ENCODE measurements at places on chromosomes 1 and 21. TPM values are rescaled to one million over a fixed set of nuclear protein-coding genes. Genes with fewer than 3 reads are reported as not detected.

The CHI3L1 gene
- total RNA-seq = 0.32 TPM

The AADACL3 gene
- total RNA-seq = not detected

The TEKT2 gene
- total RNA-seq = not detected

The NR1I3 gene
- not detected for total RNA-seq

The RGS1 gene
- 0.65 TPM for total RNA-seq

The C1orf21 gene
- total RNA-seq = 47.6 TPM

The BCAN gene
- total RNA-seq = 0.46 TPM

The ASCL5 gene
- total RNA-seq = not detected

- no peak for DNase-seq
These were observed 223.7 kb downstream of the MRPL39 start for GRCh38 chr21:25383545-25383944.

DNA sequence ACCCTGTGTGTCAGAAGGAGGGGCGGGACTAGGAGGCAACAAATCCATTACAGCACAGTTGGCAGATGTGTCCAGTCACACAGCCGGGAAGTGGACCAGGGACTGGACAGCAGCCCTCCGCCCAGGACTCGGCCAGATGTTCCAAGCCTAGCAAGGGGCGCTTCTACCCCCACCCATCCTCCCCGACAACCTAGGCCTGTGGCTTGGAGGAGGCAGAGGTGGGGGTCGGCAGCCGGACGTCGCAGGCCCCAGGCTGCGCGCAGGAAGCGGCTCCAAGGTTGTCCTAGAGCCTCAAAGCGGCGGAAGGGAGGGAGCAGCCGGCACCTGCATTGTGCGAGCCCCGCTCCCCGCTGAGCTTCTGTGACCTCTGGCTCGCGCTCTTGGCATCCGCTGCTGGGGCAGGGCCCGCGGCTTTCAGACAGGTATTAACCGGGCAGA, 20.6 kb upstream of the MYCL start:
- DNase-seq = no peak

GRCh38 chr1:53697721-53698383, 41.1 kb downstream of the GLIS1 start:
- no peak for DNase-seq

DNA sequence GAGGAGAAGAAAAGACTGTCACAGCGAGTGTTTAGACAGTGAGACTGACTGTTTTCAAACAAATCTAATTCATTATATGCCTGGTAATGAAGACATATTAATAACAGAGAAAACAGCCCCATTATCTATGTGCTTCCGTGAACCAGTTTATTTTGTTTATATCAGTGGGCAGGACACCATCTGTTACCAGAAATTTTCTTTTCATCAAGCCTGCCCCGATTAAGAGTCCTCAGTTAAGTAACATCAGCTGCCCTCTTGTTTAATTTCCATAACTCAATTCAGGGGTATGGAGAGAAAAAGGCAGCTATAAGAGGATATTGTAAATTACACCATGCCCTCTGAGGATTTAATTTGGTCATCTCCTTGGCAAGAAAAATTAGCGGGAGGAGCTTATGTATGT, 94.0 kb downstream of the TMEM200B start:
- DNase-seq = no peak

GRCh38 chr1:28811369-28811765, 603 bp upstream of the OPRD1 start:
- no peak for DNase-seq

- DNase-seq = peak; percentile 50
These were observed at the start of gene ZBTB8A for GRCh38 chr1:32538887-32539583. Gene ZBTB8A, plus strand, starts transcription at chr1:32539427. Its CDS starts 53,505 bp downstream, at chr1:32592932.

- DNase-seq = no peak
These were observed 89.5 kb downstream of the CSMD2 start for GRCh38 chr1:34075576-34075975.

- no peak for DNase-seq
These were observed 92.0 kb upstream of the S1PR1 start for GRCh38 chr1:101144671-101145448.

DNA sequence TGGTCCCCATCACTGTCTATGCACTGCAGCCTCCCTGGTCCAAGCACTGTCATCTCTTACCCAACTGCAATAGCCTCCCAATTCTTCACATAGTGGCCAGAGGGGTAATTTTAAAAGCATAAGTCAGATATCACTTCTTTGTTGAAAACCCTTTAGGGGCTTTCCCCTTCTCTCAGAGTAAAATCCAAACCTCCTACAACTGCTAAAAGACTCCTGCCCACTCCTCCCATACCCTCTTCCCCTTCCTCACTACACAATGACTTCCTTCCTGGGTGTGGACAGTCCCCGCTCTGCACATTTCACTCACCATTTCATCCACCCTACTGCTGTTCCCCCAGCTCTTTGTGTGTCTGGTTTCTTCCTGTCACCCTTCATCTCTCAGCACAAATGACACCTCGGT, 8.3 kb downstream of the MCOLN2 start:
- DNase-seq = no peak

DNA sequence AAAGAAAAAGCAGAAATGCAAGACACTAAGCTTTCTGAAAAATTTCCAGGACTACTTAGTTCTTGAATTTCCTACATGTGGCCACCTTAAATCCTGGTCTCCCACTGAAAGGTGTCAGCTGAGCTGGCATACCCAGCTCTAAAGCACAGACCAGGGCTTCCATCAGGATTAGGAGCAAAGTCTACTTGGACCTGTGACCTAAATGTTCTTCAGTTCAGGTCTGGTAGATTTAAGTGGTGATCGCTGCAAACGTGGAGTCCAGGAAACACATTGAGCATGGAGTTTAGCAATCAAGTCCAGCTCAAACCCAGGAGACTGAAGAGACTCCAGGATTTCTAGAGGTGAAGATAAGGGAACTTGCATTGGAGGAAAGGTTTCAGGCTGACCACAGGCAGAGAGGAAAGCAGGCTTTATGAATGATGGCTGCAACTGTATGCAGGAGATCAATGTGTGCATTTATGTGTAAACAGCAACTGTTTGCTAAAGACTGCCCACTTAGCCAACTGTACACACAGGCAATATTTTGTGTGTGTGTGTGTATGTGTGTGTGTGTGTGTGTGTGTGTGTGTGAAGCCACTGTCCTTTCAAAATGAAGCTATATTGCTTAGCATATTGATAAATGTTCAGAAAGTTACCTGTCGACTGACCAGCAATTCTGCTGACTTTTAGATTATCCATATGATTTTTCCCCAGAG, 75.2 kb downstream of the LMX1A start:
- no peak for DNase-seq

- DNase-seq = no peak
These were observed 277.5 kb upstream of the ADAMTS5 start for GRCh38 chr21:27244352-27244751.

DNA sequence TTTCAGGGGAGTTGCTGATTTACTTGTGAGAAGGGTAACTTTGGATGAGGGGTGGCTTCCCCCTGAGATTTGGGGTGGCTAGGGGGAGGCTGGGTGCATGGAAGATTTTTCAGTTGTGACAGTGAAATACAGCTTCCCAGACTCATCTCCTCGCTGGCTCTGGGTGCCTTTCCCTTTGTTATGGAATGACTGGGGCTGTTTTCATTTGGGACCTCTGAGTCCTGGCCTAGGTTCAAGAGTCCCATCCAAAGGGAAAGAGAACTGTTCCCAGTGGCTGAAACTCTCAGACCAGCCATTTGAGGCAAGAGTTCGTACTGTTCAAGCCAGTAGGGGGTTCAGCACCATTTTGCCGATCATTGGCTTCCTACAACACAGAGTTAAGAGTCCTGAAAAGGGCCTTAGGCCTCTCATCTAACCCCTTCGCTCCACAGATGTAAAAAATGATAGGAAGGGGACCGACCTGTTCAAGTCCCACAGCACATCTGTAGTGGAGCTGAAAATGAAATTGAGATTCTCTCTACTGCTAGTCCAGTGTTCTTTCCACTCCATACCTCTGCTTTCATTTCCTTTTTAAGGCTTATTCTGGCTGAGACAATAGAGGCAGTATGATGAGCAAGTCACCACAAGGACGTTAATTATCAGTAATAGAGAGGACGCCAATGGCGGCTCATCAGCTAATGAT, 958 bp downstream of the DDR2 start:
- no peak for DNase-seq

DNA sequence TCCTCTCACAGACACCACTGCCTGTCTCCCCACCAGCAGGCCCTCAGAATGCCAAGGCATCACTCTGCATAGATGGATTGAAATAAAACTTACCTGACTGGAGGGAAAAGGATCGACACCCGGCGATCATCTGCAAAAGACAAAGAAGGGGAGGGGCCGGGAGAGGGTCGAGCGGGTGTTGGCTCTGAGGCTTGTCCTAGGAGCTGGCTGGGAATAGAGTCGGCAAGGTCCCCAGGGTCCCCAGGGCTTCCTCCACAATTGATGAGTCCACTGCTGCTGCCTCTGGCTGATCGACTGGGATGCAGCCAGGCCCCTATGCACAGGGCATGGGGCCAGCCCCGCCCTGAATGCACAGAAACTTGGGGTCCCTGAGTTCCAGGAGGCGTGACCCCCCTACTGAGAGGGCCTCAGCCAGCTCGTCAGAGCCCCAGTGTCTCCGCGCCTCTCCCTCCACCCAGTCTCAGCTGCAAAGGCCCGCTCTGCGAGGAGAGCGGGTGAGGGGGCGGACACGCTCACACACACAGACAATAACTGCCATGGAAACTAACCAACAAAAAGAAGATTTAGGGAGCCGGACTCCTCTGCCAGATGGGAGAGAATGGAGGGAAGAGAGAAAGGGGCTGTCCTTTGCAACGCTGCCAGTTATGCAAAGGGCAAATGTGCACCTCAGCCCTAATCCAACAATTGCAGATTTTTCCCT, at the start of gene KLHDC8A:
Gene KLHDC8A (minus strand): TSS at position 483 of the 700 bp plus-strand sequence. CDS start 13,318 bp downstream, outside the sequence.
- no peak for DNase-seq

- DNase-seq = no peak
These were observed 2.0 kb downstream of the HES3 start for GRCh38 chr1:6245869-6246496.

- no peak for DNase-seq
These were observed 563.0 kb downstream of the LRRIQ3 start for GRCh38 chr1:73635021-73635420.

DNA sequence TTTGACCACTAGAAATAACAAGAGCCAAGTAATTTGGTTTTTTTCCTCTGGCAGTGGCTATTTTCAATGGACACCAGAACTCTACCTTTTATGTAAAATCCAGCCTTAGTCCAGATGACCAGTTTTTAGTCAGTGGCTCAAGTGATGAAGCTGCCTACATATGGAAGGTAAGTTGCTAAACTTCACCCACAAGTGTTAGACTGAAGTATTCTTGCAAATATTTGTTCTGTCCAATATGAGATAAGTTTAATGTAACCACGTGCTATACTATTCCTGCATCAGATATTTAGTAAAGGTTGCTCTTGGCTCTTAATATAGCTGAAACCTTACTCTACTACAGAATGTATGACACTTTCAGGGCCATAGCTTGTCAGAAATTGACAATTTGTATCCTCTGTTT, 36.5 kb downstream of the DTL start:
- no peak for DNase-seq

GRCh38 chr1:76065270-76065669, 9.3 kb upstream of the ST6GALNAC3 start:
- no peak for DNase-seq

DNA sequence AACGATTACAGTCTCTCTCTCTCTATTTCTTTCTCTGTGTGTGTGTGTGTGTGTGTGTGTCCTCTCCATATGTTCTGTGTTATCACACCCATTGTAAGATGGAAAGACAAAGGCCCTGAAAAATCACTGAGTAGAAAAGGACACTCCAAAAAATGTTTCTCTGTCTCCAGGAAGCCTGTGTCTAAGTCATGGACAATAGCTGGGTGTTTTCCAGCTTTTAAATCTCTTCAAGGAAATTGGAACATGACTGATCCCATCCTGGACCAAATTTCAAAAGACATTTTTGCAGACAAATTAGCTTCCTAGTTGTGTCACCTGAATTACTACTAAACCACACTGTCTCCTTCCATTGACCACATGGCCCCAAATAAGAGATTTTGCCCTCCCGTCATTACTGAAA, 31.0 kb upstream of the LMX1A start:
- DNase-seq = no peak

- DNase-seq = no peak
These were observed 42.6 kb downstream of the DNM3 start for GRCh38 chr1:171883849-171884248.

DNA sequence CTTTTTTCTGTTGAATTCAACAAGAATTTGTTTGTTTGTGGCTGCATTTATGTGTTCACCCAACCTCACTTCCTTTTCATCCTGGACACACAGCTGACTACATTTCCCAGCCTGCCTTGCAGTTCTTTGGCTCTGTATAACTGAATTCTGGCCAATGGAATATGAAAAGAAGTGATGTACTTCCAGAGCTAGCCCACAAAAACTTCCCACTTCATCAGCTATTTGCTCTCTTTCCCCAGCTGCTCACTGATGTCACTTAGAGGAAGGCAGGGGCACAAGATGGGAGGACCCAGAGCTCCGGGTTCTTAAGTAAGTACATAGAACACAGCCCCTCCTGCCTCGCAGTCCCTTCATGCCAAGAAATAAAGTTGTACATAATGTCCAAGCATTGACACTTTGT, 235.0 kb upstream of the FGGY start:
- DNase-seq = peak; percentile 75

- DNase-seq = no peak
These were observed 98.2 kb downstream of the PTPN14 start for GRCh38 chr1:214453109-214453722.
